ENCODE measurements at places on chromosomes 1 and 21. TPM values are rescaled to one million over a fixed set of nuclear protein-coding genes. Genes with fewer than 3 reads are reported as not detected.

DNA sequence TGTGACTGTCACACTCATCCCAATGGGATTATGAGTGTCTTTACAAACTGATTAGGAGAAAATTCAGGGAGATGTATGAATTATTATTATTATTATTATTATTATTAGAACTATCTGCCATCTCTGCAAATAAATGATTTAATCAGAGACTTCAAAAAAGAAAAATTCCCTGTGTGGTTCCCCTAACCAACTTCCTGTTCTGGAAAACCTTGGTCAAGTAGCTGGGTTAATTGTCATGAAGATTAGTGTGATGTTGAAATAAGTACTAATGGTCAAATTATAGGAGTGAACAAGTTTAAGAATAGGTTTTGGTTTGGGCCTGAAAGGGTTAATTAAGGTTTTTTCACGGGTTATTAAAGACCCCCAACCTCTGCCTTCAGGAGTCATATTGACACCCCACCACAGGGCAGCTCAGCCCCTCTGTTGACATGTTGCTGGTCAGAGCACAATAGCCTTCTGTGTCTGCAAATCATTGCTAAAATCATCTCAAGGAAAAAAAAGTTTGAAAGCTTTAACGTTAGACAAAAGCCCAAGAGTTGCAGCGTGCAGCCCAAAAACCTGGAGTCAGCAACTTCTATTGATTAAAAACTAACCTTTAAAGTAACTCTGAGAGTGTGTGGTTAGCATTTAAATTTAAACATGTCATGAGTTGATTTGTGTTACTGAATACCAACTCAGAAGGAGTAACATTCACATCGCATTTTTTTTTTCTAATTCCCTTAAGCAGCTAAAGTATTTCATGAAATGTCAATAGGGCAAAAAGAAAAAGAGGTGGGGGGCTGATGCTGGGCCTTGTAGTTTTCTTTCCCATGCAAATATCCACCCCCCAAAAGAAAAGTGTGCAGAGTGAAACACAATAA, 272.5 kb downstream of the TM2D1 start:
- DNase-seq, result no peak

Gene FCGR1A
- 23.2 TPM for total RNA-seq

DNA sequence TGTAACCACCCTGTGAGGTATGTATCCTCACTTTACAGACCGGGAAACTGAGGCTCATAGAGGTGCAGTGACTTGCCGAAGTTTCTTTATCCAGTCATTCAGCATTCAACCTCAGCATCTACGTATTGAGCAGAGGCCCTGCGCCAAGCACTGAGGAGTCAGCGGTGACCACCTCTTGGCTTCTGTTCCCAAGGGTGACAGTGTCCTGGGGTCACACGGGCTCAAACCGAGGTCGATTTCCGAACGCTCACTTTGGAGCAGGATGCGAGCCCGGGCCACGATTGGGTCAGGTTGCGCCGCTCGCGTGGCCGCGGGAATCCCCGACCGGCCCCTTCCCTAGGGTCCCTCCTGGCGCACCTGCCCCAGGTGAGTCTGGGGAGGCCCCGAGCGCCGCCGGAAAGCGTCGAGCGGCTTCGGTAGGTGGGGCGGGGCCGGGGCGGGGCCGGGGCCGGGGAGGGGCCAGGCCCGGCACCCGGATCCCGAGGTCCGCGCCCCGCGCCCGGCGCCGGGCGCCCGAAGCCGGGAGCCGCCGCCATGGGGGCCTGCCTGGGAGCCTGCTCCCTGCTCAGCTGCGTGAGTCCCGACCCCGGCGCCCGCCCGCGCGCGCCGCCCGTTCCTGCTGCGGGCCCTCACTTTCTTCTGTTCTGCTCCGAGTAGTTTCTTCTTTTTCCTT, at the start of gene SERINC2:
Gene SERINC2, plus strand, starts transcription at position 482 of the 673 bp plus-strand sequence. Its CDS starts 53 bp downstream, at position 535.
- no peak for DNase-seq

Gene SLFNL1
- 0.52 TPM for total RNA-seq

Gene CELA3A
- total RNA-seq, result not detected

All from esophagus muscularis mucosa (tissue), 4 donors.